ENCODE measurements at places on chromosomes 3 and 15.
A peak's percentile ranks its signal among the peaks of the same experiment; 100 is the strongest.

DNA sequence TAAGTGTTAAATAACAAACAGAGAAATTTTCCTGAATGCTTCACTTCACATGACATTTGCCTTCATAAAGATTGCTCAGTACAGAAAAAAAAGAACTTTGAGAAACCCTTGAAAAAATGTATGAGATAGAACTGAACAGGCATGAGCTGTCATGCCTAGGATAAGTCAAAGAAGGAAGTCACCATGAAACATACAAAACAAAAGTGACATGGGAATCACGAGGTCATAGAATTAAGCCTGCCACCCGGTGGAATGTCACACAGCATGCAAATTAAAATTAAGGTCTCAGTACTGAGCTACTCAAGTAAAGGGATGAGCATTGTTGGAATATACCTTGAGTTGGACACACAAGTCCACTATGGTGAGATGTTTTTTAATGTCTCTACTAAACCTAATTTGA is 652.5 kb upstream of the NECTIN3 start:
- DNase-seq = no peak

- DNase-seq = no peak
Observed at GRCh38 chr3:20073683-20074082, 33.4 kb downstream of the KAT2B start.

DNA sequence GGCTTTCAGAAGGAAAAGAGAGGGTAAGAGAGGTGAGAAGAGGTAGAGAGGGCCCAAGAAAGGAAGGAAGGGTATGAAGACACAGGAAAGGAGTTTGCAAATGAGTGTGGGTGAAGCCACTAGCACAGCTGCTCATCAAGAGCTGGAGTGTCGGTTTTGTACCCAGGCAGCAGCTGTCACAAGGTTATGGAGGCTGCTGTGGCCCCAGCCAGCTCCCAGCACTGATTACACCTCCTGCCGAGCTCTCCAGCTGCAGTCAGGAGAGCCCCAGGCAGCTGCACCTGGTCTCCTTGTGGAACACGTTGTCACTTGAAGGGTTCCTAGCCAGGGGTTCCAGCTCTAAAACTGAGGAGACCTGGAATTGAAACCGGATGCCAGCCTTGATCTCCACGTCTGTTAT is 60.4 kb upstream of the CHD2 start:
- peak; percentile 42 for DNase-seq

GRCh38 chr3:20552605-20553275 is 366.7 kb upstream of the SGO1 start:
- DNase-seq = peak; percentile 22

- peak; percentile 60 for DNase-seq
Observed at GRCh38 chr3:138097192-138098172, 17.9 kb downstream of the DZIP1L start.

GRCh38 chr3:155957412-155957880 is 87.0 kb downstream of the GMPS start:
- no peak for DNase-seq

DNA sequence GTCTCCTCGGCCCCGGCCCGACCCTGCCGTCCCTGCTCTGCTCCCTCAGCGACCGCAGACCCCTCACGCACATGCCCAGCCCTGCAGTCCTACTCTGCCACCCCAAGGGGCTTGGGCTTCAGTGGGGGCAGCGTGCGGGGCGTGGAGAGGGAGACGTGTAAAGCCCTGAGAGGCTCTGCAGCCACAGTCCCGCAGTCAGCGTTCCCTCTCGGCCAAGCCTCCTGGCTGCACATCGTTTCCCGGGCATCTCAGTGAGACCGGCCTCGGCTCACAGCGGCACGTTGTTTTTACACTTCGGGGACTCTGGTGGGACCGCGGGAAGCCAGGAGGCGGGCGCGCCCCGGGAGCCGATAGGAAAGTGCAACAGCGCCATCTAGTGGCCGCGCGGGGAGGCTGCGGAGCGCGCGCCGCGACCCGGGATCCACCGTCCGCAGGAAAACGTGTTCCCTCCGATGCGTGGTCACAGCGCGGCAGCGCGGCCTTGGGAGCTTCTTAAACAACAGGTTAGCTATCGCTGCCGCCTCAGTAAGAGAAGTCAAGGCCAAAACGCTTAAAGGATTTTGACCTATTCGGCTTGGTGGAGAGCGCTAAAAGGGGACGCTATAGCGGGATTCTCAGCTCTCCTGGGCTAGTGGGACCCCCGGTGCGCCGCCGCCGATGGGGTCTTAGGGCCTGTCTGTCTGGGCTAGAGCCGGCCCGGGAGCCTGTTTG is 226.8 kb upstream of the IGF1R start:
- peak; percentile 95 for DNase-seq

GRCh38 chr3:36890261-36890660 is 54.6 kb downstream of the TRANK1 start:
- DNase-seq = no peak

GRCh38 chr3:30357897-30358296 is 248.5 kb upstream of the TGFBR2 start:
- DNase-seq = no peak

GRCh38 chr3:75395580-75396315 is 268.4 kb upstream of the FRG2C start:
- no peak for DNase-seq

DNA sequence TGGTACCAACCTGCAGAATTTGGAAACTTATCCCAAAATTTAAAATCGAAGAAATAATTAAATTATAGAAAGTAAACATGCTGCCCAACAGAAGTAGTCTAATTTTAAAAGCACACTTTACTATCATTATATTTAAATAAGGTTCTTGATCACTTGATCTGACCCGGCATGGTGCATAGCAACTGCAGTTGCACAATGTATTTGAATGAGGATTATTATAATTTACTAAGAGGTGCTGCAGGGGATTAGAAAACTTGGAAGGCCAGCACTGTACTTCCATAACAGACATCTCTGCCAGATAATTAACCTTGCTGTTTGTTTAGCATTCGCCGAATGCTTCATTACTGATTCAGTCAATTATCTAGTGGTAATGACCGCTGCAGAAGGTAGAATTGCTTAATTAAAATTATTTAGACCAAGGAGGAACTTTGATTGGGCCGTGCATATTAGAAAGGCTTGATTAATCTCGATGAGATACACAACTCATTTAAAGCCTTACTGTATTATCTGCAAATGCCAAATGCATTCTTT is 971.6 kb downstream of the ZPLD1 start:
- DNase-seq = peak; percentile 37

DNA sequence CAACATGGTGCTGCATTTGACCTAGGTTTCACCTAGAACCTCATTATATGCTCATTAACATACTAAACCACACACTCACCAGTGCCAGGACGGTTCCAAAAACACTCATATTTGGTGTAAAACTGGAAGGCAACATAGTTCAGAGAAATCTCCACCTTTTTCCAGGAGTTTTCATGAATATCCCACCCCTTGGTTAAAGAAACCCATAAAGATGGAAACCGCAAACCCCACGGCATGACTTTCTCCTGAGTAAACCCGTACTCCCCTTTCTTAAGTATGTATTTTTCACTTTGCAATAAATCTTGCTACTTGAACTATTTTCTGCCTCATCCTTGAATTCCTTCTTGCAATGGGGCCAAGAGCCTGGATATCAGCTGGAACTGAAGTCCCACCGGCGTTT is 379.3 kb downstream of the MAGI1 start:
- DNase-seq = no peak

DNA sequence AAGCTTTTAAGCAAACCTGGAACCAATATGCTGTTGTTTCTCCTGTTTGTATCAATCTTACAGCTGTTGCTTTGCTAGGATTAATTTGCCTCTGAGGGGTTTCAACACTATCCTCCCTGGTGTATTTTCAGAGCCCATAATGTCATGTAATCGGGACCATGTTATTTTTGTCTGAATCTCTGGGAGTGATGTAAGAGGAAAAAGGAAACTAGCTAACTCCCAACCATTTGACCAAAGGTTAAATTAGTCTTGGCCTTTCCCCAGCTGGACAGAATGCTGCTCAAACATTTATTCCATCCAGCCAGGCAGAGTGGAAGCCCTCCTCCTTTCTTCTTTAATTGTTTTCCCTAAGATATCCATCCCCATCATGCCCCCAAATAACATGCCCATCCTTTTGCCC is 142.2 kb downstream of the ALDH1A2 start:
- DNase-seq = no peak

DNA sequence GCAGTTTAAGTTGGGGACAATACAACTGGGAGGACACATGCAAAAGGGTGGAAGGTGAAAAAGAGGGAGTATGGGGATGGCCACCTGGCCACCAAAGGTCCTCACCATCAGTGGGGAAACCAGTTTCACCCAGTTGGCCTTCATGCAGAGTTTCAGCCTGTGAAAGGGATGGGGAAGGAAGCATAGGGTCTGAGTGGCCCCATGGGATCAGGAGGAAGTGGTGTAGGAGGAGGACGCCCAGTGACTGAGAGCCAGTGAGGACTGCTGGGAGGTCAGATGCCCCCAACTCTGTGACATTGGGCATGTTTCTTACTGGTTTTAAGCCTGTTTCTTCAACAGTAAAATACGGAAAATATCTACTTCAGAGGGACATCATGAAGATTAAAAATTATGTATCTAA is 16.3 kb downstream of the BCL2A1 start:
- DNase-seq = no peak

DNA sequence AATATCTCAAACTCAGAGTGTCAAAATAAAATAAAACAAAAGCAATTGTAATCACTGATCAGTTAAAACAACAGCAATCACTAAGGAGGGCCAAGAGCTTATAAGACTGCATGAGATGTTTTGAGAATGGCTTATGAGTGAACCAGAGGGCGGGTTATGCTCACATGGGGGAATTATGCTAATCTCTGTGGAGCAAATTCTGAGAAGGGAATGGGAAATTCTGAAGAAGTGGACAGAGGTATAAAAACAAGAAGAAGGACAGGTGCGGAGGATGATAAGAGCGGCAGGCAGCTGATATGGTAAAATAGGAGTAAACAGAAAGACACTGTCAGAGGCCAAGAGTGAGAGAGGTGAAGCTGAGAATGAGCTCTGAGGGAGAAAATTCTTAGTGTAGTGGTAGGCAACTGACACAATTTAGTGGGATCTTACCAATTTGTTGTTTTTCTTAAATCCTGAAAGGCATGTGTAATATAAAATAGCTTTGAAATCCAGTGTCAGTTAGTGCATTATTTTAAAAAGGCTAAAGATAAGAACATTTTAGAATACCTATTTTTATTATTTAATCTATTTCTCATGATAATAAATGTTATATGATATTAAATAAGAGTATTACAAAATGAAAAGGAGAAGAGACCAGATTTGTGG is 133.8 kb downstream of the SPATA16 start:
- no peak for DNase-seq

Measured in D341Med (cell line).